ENCODE measurements at places on chromosomes 12 and 14.
A peak's percentile ranks its signal among the peaks of the same experiment; 100 is the strongest.

- no peak for DNase-seq
These were observed 20.1 kb downstream of the SERPINA3 start for GRCh38 chr14:94632305-94632590.

GRCh38 chr12:121825041-121825523, 21.3 kb downstream of the SETD1B start:
- no peak for DNase-seq

DNA sequence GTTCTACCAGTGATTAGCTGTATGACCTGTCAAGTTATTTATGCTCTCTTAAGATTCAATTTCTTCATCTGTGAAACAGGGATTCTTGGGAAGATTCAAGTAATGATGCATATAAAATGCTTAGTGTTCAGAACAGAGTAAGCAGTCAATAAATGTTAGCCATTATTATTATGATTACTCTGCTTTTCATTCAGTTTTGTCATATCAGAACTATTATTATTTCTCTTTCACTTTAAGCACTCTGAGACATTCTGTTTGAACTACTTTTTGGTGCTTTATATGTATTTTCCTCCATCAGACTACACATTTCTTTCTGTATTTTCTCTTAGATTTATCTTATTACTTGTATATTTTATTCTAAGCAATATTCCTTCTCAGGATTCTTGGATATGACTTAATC, 81.2 kb downstream of the CFAP54 start:
- no peak for DNase-seq

DNA sequence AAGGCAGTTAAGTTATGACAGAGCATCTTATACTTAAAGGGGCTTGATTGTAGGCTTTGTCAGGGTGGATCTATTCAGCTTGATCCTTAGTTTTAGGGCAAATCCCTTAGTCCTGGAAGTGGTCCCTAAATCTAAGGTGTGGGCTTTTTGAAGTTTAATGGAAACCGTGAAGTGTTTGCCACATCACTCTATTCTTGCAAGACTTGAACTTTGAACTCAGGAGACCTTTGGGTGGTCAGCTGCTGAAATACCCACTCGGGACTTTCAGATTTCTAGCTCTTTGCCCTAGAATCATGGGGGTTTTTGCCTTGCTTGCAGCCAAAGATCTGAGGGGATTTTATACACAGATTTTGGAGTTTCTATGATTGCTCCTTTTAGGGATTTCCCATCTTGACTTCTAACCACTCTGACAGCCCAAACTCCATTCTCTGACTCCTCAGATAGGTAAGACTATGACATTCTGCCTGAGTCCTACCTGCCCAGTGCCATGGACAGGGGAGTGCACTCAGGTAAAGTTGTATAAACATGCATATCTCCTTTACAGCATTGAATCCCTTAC, 39.9 kb downstream of the SNAPC1 start:
- no peak for DNase-seq

DNA sequence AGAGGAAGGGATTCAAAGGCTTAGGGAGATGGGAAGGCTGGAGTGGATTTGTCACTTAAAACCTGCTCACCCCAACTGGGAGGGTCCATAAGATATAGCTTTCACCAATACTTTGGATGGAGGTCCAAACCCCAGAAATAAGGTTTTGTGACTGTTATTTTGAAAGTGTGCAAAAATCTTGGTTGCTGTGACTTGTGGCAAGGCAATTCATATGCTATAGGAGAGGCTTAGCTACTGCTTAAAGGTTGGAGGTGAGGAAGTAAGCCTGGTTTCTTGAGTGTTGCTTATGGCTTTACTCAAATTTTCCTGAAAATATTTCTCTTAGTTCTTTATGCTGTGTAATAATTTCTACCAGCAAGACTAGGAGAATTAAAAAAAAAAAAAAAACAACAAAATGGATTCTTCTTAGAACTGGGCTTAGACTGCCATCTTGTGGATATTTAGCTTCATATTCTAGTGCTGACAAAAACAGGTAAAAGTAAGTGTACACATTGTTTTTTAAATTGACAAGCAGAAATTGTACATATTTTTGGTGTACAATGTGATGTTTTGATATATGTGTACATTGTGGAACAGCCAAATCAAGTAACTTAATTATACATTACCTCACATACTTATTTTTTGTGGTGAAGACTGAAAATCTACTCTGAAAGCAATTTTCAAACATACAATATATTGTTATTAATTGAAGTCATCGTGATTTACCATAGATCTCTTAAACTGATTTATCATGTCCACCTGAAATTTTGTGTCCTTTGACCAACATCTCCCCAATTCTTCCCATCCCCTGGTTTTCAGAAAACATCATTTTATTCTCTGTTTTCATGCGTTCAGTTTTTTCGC, 23.0 kb downstream of the PDE6H start:
- DNase-seq = peak; percentile 74

Data from pons (tissue), 1 donor.